Stimulated activated CD4-positive, alpha-beta T cell treated with anti-CD3 and anti-CD28 coated beads, Interleukin-15, amount 100 ng/mL, for 1 hour (primary cell): ENCODE measurements at places on chromosomes 5 and 9.

- no peak for DNase-seq
Observed at GRCh38 chr5:56440871-56441740, 208.0 kb upstream of the ANKRD55 start.

DNA sequence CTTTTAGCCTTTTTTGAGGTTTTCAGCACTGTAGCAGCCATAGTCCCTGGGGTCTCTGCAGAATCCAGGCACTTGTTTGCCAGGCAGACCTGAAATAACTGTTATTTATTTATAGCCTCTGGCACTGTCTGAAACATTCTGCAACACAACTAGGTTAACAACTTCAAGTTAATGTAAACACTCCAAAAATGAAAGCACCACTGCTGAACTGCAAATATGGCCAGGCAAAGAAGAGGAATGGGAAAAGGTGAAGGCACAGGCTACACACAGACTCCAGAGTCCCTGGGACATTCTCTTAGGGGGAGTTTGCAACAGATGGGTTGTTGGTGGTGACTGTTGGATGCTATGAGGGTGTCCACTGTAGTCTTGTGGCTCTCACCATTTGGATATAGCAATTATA is 369.0 kb downstream of the MAT2B start:
- no peak for DNase-seq

DNA sequence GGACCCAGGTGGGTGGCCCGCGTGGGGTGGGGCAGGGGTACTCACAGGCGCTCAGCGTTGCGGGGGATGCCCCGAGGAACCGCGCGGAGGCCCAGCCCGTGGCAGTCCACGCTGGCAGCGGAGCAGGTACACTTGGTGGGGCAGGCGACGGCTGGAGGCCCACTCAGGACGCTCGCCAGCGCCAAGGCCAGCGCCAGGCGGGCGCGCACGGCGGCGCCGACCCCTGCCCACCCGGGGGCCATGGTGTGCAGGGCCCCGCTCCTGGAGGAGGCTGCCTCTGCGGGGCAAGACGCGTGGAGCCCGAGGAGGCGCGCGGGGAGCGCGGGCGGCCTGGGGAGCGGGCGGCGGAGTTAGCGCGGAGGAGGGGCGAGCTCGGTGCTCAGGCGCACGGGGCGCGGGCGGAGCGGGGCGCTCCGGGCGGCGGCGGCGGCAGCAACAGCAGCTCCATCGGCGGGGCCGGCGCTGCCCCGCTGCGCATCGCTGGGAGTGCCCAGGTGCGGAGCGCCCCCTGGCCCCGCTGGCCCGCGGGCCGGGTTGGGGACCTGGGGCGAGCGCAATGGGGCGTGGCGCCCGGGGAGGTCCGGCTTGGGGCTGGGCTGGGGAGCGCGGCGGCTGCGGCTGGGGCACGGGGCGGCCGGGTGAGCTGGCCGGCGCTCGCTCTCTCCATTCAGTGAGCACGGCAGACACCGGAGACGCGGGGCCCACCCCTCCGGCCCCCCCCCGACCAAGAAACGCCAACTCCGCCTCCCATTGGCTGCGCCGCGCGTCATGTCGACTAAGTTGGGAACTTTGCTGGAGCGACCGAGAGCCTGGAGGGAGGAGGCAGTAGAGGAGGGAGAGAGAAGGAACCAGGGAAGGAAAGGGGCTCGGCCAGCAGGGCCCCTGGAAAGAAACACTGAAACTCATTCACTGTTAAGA is at the start of gene SLIT3:
SLIT3 (minus strand) TSS at position 672 of the 918 bp plus-strand sequence; CDS start at position 242, 430 bp downstream.
- DNase-seq: no peak

GRCh38 chr9:36164989-36165388 is 4.2 kb upstream of the CCIN start:
- no peak for DNase-seq

DNA sequence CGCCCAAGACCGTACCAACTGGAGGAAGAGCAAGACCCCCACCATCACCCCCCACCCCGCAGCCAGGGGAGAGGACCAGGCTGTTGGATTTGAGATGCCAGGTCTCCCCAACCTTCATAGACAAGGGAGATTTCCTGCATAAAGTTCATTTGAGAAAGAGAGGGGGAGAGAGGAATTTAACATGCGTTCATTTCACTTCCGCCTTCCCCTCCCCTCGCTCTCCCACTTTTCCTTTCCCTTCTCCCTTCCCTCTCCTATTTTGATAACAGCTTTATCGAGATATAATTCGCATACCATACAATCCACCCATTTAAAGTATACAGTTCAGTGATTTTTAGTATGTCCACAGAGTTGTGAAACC is 4.2 kb upstream of the NKX2-5 start:
- DNase-seq: no peak

DNA sequence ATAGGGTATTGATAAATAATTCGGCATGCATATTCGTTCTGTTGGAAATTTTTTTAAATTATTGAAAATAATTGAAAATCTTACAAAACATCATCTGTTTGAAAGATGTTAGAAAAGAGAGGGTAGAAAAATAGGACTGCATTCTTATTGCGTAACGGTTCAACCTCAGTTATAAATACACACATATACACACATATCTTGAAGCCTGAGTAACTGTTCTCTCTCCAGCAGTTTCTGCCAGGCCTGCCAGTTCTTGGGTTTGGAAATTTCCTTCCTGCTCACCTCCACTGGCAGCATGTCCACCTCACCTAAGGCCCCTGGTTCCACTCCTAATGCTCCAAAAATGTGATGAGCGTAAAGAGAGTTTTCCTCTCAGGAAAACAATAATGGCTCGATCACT is 9.1 kb downstream of the SPATA31E1 start:
- DNase-seq: no peak

- no peak for DNase-seq
Observed at GRCh38 chr9:136160381-136160841, 41.7 kb upstream of the TMEM250 start.

DNA sequence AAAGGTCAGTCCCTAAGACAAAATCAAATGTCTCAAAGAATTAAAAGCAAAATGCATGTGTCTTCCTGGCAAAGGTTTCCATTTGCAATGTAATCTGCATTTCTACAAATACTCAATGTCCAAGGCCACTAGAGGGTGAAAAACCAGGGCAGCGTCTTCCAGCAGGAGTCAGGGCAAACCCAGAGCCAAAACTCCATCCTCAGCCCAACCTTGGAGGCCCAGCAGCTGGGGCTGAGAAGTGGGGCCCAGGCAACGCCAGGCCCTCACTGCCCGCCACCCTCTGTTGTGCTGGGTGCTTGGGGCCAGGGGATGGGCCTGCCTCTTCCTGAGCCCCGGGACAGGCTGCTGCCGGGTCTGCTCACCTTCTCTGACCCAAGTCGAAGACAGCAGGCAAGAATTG is 200.1 kb downstream of the PAX5 start:
- DNase-seq: no peak

DNA sequence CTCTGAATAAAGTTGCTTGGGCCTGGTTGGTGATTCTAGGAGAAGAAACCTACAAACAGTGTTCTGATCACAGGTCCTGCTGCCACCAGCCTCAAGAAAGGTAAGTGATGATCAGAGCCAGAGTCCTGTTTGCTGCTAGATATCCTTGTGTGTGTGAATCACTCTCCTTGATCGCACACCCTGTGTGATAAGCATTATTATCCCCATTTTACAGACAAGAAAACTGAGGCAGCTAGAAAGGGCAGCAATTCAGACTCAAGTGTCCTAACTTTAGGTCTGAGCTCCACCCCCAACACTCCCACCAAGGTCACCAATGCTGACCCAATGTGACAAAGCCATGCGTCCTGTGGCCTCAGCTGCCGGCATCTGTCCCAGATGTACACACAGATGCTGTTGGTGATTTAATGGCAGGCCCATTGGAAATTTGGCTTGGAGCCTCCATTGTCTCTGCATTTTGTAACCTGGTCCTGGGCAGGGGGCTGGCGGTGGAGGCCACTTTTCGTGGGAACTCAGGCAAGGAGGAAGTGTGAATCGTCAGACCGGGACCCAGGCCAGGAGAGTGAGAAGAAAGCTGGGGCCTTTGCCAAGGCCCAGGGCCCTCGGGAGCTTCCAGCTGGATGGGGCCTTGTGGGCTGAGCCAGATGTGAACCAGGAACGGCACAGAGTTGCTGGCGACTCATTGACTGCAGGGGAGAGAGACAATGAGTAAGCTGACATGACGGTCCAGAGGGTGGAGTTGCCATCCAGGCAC is 29.8 kb upstream of the GGTA1 start:
- no peak for DNase-seq

DNA sequence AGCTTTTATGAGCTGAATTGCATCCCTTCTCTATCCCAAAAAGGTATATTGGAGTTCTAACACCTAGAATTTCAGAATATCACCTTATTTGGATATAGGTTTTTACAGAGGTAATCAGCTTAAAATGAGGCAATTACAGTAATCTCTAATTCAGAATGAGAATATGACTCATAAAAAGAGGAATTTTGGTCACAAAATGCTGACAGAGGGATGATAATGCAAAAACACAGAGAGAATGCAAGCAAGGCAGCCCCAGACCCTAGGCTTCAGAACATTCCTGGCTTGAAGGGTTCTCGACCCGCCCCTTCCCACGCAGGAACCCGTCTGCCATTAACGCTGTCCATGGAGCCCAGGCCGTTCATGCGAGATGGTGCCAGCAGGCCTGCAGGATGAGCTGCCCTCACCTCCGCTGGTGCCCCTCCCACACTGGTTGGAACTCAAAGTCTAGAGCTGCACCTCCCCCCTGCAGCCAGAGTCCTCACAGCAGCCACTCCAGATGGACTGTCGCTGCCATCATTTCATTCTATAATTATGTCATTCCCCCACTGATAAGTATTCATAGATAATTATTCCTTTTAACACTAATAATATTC is 1173.4 kb upstream of the ACO1 start:
- no peak for DNase-seq

- no peak for DNase-seq
Observed at GRCh38 chr9:34334916-34335315, 5.5 kb downstream of the NUDT2 start.

GRCh38 chr9:127184641-127185040 is 62.2 kb upstream of the ANGPTL2 start:
- no peak for DNase-seq

DNA sequence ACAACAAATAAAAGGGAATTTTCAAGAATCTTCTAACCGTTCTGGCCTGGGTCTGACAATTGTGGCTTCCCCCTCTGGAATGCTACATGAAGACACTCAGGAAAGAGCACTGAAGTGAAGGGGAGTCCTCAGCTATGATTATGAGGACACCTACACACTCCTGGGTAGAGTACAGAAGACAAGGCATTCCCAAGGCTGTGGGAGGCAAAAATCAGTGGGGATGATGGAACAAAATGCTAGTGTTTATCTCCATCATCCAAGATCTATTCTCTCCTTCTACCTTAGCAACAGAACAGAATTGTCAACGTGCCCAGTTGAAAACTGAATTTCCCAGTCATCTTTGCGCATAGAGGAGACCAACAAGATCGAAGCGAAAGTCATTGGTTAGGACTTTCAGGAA is 130.1 kb upstream of the LARP1 start:
- DNase-seq: no peak

GRCh38 chr5:116572350-116573278 is 2.0 kb downstream of the SEMA6A start:
- no peak for DNase-seq

DNA sequence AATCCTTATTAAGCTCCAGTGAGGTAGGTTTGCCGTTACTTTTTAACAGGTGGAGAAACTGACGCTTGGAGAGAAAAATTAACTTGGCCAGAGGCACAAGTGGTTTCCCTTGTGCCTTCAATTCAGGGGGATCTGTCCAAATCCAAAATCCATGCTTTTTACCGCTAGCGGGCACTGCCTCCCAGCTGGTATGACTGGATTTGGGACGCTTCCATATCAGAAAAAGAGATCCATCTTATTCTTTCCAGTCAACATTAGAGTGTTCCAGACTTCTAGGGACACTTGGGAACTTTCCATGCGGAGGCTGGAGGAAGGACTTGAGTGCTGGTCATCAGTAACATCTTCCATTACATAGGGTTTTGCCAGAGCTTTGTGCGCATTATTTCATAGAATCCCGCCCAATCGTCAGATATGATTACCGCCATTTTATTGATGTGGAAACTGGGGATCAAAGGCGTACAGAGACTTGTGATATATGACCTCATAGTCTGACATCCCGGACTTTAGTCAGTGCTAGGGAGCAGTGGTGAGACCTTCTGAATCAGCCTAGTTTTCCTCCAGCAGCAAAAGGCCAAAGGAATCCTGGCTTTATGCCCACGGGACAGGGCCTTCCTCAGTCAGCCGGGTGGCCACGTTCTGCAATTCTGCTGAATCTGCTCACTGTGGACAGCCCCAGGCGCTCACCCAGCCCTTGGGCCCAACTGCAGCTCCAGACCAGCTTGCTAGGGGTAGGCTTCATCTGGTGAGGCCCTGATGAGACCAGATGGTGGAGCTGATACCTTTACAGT is 1.1 kb upstream of the GNPDA1 start:
- DNase-seq: no peak

DNA sequence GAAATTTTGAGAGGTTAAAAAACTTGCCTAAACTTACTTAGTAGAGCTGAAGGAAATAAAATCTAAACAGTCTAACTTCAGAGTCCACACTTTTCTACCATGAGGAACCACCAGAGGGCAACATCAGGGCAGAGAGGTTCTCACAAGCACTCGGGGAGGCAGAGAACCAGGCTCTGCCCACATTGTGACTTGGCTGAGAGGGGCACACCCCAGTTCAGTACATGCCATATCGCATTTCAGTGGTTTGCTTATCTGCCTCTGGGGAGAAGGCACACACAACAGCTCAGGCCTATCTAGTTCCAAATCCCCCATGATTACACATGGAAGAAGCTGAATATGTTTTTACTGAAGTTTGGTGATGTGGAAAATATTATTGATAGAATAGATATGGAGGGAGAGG is 49.2 kb downstream of the EQTN start:
- DNase-seq: no peak
